ENCODE measurements at places on chromosomes 11 and 22.

GRCh38 chr11:26323837-26324236 lies 8.1 kb upstream of the ANO3 start:
- DNase-seq: no peak

DNA sequence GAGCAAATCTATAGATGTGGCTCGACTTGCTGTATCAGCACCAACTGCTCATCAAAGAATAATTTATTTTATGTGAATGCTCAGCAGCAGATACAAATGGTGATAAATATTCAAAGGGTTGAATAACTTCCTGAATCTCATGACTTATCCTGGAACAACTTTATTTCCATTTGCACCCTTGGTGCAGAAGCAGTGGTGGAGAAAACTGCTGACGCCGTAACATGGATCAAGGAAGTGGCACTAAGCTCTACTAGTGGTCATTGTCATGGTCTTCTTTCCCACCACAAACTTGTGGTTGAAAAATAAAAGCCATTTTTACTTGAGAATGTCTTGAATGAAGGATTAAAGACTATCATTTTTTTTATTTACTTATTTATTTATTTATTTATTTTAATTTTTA lies 14.6 kb downstream of the MARK2 start:
- DNase-seq: no peak

DNA sequence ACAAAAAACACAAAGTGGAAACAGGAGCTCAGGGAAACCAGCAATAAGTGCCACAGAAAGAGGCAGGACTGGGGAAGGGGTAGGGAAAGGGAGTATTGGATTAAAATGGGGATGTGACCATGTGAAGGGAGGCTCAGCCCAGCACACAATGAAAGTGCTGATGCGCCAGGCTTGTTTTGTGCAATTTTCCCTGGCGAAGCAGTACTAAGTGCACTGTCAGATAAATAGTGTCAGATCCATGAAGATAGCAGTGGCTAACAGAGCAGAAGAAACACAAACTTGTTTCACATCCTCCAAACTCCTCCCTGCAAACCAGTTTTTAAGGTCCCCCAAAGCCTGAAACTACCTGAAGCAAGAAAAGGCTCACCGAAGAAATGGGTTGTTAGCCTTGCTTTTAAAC lies 50.7 kb upstream of the RAPSN start:
- DNase-seq: no peak

DNA sequence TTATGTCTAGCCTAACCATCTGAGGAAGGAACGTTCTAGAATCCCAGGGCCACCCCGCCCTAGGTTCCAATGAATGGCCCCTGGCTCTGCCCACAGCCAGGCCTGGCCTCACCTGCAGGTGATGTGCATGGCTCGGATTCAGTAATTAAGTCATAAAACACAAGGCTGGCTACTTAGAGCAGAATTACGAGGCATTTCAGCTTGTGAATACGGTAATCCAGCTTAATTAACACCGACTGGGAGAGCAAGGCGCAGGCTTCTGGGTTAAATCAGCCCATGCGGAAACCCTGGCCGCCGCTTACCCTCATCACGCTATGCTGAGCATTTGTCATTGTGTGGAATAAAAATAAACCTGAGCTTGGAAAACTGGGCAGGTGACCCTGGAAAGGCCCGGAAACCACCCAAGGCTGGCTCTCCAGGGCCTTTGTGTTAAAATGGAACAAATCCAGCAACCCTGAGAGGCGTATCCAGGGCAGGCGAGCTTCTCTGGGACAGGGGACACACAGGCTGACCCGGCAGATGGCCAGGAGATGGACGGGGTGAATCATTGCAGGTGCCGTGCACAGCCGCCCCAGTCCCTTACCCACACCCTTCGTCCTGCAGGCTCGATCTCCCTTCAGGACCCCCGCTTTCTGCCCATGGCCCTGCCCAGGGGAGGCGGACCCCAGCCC lies 220.2 kb downstream of the CTTN start:
- DNase-seq: no peak

DNA sequence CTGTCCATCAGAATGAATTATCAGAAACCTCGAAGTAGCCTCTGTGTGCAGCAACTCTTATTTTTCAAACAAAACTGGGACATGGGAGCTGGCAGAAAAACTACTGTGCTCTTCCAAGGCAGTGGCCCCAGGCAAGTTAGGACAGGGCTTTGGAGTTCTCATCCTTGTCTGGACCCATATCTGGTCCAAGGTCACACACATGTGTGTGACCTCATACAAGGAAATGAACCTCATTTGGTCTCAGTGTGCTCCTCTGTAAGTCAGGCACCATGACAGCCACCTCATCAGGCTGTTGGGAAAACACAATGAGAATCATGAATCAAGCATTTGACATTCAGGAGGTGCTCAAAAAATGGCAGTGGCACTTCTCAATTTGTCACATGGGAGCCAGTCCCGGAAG lies 25.8 kb downstream of the LARGE1 start:
- DNase-seq: no peak

DNA sequence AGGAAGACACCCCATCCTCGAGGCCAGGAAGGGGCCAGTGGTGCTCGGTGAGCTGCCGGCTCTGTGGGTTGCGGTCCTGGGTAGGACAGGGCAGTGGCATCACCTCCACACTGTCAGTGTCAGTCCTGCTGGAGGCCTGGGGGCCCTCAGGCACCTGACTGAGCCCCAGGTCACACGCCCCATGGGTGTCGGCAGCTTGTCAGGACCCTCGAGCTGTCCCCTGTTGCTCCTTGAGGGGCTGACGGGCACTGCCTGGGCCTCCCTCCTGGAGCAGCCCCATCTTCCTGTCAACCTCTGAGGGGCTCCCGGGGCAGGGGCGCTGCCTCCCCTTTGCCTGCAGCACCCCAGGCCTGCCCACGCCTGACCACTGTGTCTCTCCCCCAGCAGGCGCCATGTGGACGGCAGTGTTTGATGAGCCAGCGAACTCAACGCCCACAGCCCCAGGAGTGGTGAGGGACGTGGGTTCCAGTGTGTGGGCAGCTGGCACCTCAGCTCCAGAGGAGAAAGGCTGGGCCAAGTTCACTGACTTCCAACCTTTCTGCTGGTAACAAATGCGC lies 35.4 kb downstream of the SBF1 start:
- no peak for DNase-seq

- no peak for DNase-seq
Measured at GRCh38 chr22:32880893-32881596, 79.5 kb downstream of the TIMP3 start.
